Retina (tissue), 1 donor: ENCODE measurements at places on chromosomes 11 and 22.
A peak's percentile ranks its signal among the peaks of the same experiment; 100 is the strongest.

DNA sequence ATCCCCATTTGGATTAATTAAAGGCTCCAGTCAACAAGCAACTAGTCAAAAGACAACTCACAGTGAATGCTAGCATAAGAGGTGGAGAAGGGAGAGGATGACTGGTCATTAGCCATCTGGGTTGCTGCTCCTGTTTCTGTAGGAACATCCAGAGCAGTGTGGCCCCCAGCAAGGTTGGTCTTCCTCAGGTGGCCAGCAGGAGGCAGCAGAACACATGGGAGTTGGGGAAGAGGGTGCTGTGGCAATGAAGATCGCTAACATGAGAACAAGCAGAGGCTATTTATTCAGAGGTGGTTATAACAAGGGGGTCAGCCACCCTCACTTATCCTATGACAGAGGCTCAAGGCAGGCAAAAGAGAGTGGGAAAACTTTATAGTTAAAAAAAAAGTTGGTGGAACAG, 21.3 kb downstream of the IZUMO1R start:
- no peak for DNase-seq

DNA sequence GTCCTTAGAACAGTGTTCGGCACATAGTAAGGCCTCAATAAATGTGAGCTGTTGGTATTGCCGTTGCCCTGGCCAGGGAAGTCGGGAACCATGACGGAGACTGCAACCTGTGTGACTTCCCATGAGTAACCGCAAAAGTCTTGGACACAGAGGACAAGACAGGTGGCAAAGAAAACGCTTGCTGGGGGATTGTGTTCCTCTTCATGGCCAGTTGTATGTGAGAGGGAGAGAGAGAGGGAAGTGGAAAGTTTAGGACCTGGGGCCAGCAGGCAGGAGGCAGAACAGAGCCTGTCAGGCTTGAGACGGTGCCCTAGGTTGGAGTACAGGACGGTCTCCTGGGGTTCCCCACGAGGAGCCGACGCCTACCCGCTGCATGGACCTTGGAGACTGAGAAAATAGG, 90.2 kb downstream of the CEP164 start:
- no peak for DNase-seq

DNA sequence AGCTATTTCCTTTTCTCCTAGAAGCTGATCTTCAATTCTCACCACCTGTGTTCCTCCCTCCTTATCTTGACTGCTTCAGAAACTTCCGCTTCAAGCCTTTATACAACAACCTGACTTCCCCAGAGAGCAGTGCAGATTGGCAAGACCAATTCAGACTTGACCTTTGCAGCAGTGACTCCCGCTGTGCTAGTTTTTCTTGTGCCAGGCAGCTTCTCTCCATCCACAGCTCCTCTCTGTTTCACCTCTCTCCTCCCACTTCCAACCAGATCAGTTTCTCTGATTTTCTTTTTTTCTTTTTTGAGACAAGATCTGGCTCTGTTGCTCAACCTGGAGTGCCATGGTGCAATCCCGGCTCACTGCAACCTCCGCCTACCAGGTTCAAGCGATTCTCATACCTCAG, 74.3 kb downstream of the GRAMD1B start:
- no peak for DNase-seq

- no peak for DNase-seq
These were observed 168.6 kb downstream of the ADAMTS15 start for GRCh38 chr11:130617001-130617400.

- DNase-seq: no peak
These were observed 1.5 kb downstream of the PIWIL4 start for GRCh38 chr11:94568717-94569116.

- DNase-seq: no peak
These were observed 467.0 kb downstream of the LUZP2 start for GRCh38 chr11:24963852-24964251.

GRCh38 chr11:65663639-65664200, 1.0 kb upstream of the RELA start:
- no peak for DNase-seq

- DNase-seq: no peak
These were observed 66.8 kb downstream of the PRR5L start for GRCh38 chr11:36362902-36363301.

- DNase-seq: no peak
These were observed 56.8 kb upstream of the SHANK2 start for GRCh38 chr11:71309181-71309580.

- DNase-seq: no peak
These were observed 7.6 kb upstream of the SLC39A13 start for GRCh38 chr11:47400768-47401279.

- DNase-seq: no peak
These were observed 146.5 kb downstream of the GRIK4 start for GRCh38 chr11:120658071-120658423.

DNA sequence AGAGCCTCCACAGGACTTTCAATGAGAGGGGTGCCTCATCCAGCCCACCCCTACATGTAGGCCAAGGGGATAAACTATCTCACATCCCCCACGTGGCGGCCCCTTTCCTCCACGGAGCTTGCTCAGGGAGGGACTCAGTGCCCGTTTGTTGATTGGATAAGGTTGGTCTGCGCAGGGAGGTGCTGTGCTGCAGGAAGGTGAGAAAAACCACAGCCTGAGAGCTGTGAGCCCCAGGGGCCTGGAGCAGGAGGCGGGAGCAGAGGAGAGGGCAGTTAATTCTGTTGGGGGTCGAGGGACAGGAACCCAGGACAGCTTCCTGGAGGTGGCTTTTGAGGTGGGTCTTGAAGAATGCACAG, 31.9 kb upstream of the ATXN10 start:
- DNase-seq: no peak

DNA sequence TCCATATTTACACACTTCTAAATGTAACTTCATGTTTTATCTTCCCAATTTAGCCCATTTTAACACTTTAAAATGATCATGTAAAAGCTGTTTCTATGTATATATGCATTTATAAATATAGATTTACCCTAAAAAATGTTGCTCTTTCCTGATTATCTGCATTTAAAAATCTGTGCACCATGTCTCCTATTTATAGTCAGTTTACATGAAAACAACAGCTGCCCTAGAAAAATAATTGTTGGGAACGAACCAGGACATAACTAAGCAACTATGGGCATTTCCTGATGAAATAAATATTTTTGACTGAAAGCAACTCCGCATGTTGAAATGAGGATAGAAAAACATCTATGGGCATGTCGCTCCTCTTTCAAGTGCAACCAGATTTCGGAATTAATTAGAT, 1368.2 kb downstream of the FAM181B start:
- no peak for DNase-seq

DNA sequence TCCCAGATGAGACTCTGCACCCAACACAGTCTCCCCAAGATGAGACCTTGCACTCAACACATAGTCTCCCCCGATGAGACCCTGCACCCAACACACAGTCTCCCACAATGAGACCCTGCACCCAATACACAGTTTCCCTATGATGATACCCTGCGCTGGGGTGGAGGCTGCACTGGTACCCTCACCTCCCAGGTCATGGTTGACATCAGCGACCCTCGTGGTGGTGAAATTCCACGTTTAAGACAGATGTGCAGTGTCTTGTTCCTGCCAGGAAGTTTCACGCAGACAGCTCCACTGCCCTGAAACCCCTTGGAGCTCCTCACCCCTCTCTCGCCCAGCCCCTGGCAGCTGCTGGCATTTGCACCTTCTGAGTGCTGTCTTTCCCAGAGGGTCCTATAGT, 9.5 kb downstream of the MUC5AC start:
- DNase-seq: no peak

DNA sequence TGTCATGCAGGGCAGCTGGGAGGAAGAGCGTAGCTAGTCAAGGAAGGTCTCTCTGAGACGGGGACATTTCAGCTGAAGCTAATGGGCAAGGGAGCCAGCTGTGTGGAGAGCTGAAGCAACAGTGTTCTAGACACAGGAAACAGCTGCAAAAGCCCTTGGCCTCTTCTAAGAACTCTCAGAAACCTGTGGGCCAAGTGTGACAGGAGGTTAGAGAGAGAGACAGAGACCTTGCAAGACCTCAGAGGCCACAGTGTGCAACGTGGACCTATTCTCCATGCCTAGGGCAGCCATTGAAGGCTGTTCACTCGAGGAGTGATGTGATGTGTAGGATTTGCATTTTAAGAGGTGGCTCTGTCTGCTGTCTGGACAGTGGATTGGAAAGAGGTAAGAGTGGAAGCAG, 48.7 kb upstream of the TNRC6B start:
- DNase-seq: no peak

- no peak for DNase-seq
These were observed 467 bp downstream of the EPS8L2 start for GRCh38 chr11:706439-706956.

DNA sequence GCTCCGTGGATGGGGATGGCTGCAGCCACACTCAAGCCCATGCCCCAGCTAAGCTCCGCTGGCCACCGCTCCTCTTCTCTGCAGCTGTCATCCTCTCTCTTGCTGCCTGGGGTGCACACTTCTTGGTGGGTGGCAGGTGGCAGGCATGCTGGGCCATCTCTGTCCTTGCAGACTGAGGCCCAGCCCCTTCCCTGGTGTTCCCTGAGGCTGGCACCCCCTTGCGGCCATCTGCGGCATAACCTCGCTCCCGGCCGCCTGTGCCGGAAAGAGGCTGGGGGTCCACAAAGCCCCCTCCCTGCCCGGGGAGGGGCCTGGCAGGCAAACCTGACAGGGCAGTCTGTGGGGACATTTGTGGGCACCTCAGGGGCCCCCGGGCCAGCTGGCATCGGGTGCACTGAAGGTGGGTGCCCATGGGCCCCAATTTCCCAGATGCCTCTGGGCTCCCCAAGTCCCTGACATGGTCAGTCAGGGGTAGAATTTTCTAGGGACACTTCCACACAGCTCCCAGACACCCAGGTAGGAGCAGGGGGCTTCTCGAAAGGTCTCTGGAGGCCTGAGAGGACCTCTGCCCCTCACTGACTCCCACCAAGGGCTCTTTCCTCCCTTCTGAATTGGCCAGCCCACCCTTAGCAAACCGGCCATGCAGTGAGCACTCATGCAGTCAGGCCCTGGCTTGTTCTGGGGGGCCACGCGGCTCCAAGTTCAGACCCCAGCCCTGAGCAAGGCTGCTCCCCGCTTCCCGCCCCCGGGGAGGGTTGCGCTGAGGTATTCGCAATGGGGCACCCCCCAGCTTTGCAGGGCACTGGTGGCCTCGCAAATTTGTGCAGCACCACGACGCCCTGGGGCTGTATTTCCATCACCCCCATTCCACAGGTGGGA, 23.5 kb upstream of the TH start:
- DNase-seq: peak; percentile 89

- peak; percentile 72 for DNase-seq
These were observed 672 bp downstream of the RTL6 start for GRCh38 chr22:44497218-44497904.

DNA sequence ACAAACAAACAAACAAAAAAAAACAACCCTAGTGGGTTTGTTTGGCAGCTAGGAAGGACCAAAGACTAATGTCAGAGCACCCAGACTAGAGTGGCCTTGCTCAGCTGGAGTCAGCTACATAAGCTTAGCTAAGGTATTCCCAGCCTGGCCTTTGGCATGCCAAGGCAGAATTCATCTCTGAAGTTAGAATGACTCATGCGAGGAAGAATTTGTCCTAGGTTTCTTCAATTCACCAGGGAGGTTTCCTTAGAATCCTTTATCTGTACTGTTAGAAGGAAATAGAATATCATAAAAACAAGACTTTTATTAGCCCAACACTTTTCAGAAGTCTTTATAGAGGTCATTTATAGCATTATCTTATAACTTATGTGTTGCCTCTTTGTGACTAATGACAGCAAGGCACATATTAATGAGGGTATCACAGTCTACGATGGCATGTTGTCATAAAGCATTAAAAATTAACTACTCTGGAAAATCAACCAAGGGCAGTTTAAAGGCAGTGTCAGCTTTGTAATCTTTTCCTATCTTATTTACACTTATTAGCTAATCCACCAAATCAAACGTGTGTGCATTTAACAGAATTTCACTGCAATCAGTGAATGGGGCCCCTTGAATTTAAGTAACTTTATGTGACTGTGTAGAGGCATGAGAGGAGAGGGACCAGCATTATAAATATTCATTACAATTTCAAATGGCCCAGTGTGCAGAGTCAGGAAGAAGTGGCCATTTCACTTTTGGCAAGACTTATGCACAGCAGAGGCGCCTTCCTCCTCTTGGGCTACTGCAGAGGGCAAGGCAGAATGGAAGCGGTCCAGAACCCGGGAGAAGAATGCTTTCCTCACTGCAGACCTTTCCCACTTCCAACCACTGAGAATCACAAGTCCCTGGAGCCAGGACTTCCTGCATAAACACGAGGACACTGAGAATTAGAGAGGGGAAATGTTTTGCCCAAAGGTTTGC, 36.3 kb downstream of the SLC5A1 start:
- DNase-seq: no peak

DNA sequence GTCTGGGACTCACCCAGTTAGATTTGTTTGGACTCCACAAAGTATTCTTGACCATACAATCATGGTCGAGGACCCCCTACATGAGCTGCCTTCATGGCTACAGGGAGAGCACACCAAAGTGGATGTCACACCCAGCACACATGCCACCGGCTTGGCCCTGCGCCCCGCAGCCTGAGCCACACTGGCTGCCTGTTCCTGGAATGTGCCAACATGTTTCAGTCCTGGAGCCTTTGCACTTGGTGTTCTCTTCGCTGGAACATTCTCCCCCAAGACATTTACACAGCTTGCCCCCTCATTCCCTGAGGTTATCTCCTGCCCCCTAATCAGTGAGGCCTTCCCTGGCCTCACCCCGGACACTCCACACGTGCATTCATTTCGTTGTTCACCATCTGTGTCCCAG, 46.0 kb downstream of the PPARA start:
- no peak for DNase-seq

DNA sequence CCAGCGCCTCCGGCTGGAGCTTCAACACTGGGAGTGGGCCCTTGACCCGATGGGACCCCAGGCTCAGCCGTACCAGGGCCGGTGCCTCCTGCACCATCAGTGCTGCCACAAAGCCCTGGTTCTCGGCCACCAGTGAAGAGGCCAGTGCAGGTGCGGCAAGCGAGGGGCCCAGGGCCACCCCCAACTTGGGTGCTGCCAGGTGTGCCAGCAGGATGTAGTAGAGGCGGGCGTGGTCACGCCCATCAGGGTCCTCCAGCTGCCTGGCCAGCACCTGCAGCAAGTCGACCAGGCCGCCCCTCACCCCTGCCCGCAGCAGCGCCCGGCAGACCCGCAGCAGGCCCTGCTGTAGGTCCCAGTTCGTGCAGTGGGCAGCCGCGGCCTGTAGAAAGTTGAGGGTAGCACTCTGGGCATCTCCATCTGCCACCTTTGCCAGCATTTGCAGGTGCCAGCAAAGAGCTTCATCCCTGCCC, 2.3 kb downstream of the AP5B1 start:
- no peak for DNase-seq

GRCh38 chr11:2260491-2261364, 9.7 kb downstream of the ASCL2 start:
- no peak for DNase-seq

- DNase-seq: no peak
These were observed 20.5 kb downstream of the EPS8L2 start for GRCh38 chr11:726278-727220.

DNA sequence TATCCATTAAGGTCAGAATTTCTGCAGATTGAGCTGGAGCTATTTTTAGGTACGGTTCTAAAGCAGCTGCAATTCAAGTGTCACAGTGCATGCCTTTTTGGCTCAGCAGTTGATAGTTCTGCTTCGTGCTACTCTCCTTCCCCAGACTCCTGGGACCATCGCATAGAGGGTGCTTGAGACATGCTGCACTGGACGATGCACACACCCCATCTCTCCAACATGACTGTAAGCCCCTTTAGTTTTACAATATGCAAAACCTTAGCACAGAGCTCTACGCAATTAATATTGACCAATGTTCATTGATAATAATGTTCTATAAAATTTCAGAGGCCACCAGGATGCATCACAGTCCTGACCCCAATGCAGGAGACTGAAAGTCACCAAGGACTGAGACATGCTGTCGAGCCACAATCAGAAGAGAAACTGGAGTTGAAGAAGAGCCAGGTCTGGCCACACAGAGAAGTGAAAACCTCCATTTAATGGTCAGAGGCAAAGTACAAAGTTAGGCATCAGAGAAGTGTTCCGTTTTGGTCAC, 120.9 kb upstream of the ZC3H12C start:
- DNase-seq: no peak
